ENCODE measurements at places on chromosomes 6 and 20.

GRCh38 chr6:127868338-127868737 is 32.5 kb downstream of the THEMIS start:
- DNase-seq: no peak

DNA sequence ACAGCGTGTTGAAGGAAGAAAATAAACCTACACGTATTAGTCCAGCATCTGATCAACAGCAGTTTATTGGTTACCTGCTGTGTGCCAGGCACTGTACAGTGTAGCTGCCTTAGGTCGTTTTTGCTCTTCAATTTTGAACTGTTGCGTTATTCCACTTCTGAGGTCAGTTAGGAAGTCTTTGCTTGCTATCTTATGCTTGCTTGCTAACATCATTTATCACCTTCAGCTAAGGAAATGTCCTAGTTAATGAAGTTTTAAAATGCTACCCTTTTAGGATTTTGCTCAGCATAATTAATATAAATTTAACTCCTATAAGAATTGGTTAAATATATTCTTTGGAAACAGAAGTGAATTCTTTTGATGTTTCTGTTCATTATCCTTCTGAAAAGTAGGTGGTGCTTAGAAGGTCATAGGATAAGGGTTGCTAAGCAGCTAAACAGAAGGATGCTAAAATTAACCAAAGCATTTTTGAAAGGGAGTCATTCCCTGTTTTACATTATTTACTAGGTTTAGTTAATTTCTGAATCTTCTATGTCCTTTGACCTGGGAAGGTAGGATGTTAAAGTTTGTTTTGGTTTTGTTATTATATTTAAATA is 3.4 kb downstream of the RREB1 start:
- no peak for DNase-seq

DNA sequence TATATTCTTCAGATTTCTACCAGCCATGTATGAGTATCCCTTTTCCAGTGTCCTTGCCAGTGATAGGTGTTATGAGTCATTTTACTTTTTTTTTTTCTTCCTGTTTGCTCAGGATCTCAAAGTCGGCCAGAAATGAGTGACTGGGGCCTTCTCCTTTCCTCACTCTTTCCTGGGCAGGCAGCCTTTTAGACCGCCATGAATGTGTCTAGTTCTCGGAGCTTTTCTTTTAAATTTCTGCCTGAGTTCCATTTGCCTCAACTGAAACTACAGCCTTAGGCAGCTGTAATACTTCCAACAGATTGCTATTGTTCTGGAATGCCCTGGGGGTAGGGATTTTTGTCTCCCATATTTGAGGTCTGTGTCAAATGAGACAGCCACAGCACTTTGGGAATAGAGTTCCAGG is 83.7 kb downstream of the STXBP5 start:
- DNase-seq: no peak

DNA sequence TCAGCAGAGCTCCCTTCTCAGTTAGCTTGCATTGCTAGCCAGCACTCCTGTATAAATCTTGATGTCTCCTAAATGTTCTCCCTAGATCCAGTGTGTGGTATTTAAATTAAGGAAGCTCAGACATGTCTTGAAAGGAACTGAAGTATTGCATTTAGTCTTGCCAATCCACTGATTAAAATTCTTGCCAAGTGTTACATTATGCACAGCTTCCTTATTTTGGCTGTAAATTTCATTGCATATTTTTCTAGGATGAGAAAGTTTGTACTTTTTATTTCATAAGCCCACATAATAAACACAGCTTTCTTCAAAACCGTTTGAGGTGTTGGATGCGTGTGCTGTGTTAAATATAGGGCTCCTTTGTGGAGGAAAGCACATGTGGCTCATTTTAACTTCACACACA is 329.8 kb upstream of the FLRT3 start:
- no peak for DNase-seq

DNA sequence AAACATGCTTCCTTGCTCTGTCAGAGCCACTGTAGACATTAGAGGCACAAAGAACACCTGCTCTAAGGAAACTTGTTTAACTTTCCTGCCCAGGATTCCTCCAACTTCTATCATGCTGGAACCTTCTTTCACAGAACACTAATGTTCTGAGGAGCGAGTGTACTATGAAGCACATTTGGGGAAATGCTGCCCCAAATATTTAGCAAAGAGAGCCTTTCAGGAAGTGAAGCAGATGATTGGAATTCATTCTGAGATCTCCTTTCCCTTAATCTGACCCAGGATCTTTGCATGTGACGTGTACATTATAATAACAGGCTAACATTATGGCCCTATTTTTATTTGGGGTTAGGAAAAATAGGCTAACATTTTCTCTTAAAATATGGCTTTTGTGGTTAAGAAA is 21.0 kb upstream of the FYN start:
- DNase-seq: no peak

- DNase-seq: no peak
These were observed 12.6 kb downstream of the GLP1R start for GRCh38 chr6:39061182-39061581.

GRCh38 chr6:25027221-25027916 is 91.6 kb upstream of the RIPOR2 start:
- peak; percentile 88 for DNase-seq

GRCh38 chr6:57108691-57109090 is 18.7 kb downstream of the ZNF451 start:
- peak; percentile 60 for DNase-seq

GRCh38 chr6:166713434-166714186 is 86.6 kb upstream of the RPS6KA2 start:
- DNase-seq: no peak
